ENCODE measurements at places on chromosomes 16 and 17.
A peak's percentile ranks its signal among the peaks of the same experiment; 100 is the strongest.

- no peak for DNase-seq
Observed at GRCh38 chr17:65039336-65039988, 17.1 kb downstream of the GNA13 start.

DNA sequence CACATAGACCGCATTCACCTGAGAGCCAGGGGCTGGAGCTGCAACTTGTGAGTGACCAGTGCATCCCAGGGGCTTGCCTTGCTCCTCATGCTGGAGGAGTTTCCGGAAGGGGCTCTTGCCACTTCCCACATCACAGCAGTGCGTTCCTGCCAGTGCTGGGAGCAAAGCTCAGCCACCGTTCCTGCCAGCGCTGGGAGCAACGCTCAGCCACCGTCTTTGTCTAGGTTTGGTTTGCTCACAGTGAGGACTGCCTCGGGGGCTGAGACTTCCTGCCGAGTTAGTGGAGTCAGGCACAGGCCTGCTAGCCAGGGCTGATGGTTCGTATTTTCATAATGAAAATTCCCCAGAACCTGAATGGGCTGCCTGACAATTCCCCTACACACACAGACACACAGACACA, 5.4 kb upstream of the CHRNE start:
- peak; percentile 63 for DNase-seq

GRCh38 chr17:7893187-7893880, 4.7 kb downstream of the CHD3 start:
- no peak for DNase-seq

- DNase-seq, result peak; percentile 73
Observed at GRCh38 chr17:68737761-68738443, 136.7 kb upstream of the FAM20A start.

- DNase-seq, result no peak
Observed at GRCh38 chr16:49886554-49887094, 30.7 kb upstream of the ZNF423 start.

DNA sequence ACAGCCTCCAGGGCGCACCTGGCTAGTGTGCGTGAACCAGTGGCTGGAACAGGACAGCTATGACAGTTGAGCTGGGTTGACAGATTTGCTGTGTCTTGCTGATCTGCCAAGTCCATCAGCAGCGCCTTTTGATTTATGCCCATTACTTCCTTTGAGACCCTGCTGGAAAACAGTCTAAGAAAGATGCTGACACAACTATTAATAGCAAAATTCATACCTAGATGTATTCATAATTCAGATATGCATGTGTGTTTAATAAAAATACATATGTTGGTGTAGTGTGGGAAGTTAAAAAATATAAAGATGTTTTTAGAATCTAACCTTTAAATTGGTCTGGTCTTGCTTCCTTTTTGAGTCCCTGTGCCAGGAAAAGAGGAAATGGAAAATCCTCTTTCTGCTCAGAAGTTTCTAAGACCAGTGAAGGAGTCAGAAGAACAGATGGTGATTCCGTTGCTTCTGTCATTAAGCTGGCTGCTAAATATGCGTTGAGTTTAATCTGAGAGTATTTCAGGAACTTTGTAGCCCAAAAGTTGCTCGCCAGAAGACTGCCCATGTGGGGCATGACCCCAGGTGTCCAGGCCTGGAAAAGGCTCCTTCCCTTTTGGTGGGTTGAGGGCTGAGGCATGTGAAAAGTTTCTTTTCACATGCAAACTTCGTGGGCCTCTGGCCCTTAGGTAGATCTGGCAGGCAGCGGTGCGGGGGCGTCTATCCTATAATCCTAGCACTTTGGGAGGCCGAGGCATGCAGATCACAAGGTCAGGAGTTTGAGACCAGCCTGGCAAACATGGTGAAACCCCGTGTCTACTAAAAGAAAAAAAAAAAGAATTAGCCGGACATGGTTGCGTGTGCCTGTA, 40.0 kb upstream of the ENDOV start:
- DNase-seq, result no peak

DNA sequence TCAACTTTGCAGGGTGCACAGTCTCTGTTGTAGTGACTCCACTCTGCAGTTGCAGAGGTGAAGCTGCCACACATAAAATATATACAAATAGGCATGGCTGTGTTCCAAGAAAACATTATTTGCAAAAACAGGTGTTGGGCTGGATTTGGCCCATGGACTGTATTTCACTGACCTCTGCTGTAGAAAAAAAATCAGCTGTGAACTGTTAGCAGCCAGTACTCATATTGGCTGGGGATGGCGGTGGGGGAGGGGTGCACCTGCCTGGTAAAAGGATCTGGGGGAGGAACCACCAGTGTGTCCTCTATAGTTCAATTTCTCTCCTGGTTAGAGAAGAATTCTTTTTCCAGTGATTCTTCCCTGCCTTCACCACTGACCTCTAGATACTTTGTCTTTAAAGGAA, 50.0 kb downstream of the SHISA9 start:
- DNase-seq, result no peak

- no peak for DNase-seq
Observed at GRCh38 chr17:28759256-28759865, 15.6 kb downstream of the TRAF4 start.

DNA sequence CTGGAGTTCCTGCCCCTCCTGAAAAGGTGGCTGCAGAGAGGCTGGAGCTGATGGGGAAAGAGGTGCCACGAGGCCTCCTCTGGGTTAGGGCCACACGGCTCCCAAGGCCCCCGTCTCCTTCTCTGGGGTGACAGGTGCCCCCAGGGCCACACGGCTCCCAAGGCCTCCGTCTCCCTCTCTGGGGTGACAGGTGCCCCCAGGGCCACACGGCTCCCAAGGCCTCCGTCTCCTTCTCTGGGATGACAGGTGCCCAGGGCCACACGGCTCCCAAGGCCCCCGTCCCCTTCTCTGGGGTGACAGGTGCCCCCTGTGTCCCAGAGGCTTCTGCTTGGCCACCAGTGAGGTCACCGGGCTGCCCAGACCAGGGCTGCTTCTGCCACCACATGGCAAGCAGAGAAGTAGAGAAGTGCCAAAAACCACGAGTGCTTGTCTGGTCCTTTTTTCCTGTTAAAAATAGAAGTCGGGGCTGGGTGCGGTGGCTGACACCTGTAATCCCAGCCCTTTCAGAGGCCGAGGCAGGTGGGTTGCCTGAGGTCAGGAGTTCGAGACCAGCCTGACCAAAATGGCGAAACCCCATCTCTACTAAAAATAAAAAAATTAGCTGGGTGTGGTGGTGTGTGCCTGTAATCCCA, 4.1 kb downstream of the CAPN15 start:
- no peak for DNase-seq

GRCh38 chr17:34172390-34172918, 82.6 kb upstream of the CCL2 start:
- DNase-seq, result no peak
